ENCODE measurements at places on chromosomes 1 and 21.

DNA sequence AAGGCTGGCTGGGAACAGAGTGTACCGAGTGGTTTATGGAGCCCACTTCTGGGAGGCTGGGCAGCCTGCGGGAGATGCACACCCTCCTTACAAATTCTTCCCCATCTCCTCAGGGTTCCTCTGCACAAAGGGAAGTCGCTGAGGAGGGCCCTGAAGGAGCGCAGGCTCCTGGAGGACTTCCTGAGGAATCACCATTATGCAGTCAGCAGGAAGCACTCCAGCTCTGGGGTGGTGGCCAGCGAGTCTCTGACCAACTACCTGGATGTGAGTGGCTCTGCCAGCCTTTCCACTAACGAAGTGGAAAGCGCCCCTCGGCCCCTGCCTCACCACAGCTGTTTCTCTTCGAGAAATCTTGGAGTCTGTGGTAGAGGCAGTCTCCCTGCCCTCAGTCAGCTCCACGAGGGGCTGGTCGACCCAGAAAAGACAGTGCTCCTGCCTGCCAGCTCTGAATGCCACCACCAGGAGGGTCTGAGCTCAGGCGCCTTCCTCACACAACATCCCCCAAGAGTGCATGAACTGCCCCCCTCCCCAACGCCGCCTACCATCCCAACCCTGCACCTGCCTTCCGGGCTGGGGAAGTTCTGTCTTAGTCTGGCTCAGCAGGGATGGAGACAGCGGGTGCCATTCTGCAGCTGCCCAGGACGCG is 31.8 kb downstream of the PROK1 start:
- DNase-seq: no peak

DNA sequence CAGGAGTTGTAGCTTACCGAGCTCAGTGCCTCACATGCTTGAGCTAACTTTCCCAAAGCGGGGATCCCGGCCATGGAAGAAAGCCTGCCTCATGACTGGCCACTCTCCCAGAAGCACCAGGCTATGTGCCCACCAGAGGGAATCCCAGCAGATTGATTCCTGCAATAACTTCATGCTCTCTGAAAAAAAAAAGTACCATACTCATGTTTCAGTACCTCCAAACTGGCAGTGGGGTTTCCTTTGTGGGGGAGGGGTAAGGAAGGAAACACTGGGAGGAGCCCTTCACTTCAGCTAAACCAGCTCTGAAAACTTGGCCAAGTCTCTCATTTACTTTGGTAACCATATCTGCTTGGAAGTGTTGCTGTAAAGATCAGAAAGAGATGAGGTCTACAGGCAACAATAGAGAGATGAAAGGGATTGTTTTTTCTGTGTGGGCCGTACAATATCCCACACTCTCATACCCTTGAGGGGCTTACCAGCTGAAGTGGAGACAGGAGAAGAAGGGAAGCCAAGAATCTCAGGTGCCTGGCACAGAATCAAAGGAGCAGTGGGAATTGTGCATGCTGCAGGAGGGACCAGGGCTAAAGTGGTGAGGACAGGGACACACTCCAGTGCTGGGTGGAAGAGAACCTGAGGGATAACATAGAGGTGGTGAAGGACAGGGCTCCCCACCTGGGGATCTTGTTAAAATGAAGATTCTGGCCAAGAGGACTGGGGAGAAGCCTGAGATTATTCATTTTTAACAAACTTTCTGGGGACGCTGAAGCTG is 42.4 kb upstream of the TACSTD2 start:
- no peak for DNase-seq

DNA sequence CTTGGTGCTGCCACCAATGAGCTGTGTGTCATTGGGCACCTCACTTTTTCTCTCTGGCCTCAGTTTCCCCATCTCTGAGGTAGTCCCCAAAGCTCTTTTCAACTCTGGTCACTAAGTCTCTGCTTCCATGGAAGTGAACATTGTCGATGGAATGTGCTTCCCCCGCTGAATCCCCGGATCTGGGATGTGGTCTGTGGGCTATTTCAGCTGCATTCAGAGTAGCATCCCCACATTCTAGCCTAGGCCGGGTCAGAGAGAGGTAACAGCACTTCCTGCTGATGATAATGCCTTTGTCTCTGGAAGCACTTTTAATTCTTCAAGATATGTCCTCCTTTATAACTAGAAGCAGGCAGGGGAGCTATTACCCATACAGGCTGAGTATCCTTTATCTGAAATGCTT is 29.8 kb downstream of the RASSF5 start:
- no peak for DNase-seq

- DNase-seq: no peak
Measured at GRCh38 chr1:66500301-66500700, 33.7 kb upstream of the SGIP1 start.

- no peak for DNase-seq
Measured at GRCh38 chr1:13864760-13865159, 164.8 kb downstream of the PRDM2 start.

DNA sequence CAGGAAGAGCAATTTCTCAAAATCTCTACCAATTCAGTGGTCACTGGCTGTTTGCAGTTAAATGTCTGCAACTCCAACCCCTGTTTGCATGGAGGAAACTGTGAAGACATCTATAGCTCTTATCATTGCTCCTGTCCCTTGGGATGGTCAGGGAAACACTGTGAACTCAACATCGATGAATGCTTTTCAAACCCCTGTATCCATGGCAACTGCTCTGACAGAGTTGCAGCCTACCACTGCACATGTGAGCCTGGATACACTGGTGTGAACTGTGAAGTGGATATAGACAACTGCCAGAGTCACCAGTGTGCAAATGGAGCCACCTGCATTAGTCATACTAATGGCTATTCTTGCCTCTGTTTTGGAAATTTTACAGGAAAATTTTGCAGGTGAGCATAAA is 167.2 kb downstream of the CRB1 start:
- no peak for DNase-seq

GRCh38 chr1:76950306-76950705 is 83.0 kb downstream of the ST6GALNAC5 start:
- no peak for DNase-seq

- DNase-seq: no peak
Measured at GRCh38 chr1:111221276-111221632, 6.3 kb upstream of the CHI3L2 start.

DNA sequence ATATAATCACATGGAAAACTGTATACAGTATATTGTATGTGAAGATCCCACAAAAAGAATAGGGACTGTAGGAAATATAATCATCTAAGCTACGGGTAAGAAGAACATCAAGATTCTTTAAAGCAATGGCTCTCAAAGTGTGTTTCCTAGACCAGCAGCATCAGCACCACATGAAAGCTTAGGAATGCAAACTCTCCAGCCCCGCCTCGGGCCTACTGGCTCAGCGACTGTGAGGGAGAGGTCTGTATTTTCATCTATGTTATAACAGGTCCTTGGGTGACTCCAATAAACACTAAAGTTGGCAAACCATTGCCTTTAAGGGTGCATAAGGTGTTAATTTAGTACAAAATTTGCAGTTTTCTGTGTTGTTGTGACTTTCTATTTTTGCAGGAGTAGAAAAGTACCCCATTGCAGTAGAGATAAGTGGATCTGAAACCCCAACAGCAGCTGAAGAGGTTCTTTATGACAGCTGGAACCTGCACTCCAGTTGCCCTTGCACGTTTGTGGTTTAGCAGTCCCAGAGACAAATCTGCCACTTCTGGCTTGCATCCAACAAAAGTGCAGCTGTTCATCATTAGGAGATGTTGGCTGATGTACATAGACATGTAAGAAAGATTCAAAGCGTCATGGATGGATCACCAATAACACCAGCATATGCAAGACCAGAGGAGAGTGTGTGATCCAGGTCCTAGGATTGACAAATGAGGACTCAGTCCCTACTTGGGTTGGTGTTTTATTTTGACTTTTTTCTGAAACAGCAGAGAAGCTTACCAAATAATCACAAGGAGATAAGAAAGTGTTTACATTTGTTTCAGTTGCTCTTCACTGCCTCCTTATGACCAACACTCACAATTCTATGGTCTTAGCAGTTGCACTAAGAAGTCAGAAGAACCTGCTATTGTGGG is 15.9 kb upstream of the IFNAR1 start:
- DNase-seq: no peak

DNA sequence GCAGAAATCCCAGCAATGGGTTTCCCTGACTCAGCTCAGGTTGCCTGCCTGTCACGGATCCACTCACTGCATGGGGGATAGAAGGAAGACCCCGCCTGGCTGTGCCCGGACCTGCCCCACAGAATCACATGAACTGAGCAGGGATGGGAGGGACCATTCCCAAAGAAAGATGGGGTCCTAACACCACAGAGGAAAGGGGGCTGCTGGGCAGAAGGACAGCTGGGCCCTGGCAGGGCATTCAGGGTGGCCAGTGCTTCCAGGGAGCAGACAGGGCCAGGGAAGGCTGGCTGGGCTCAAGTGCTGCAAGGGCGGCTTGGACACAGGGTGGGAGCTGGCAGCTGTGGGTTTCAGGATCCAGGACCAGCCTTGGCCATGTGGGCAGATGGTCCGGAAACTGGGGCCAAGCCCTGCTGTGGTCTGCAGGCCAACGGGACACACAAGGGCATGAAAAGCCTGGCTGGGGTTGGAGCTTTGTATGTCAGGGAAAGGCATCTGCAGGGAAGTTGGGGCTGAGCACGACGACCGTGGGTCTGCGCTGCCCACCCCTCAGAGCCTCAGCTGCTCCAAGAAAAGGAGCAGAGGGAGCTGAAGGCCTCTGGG is 723.9 kb downstream of the PTPRU start:
- DNase-seq: no peak

DNA sequence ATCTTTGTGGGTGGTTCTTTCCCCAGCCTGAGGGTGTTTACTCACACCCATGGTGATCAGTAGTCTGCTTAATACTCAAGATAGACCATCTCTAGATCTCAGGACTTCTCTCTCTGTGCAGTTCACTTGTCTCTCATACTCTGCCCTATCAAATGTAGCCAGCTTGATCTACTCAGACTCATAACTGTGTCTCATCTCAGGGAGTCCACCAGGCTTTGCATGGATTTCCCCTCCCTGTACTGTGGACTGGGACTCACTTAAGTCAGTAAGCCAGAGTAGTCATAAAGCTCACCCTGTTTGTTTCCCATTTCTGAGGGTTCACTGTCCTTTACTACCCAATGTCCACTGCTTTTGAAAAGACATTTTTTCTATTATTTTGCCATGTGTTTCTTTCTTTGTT is 41.8 kb downstream of the LYPLAL1 start:
- DNase-seq: no peak

GRCh38 chr1:81231729-81232038 is 569.0 kb upstream of the ADGRL2 start:
- DNase-seq: no peak

- DNase-seq: no peak
Measured at GRCh38 chr1:228241259-228241658, 33.4 kb downstream of the OBSCN start.

- DNase-seq: no peak
Measured at GRCh38 chr1:215166886-215167285, 84.3 kb downstream of the KCNK2 start.

DNA sequence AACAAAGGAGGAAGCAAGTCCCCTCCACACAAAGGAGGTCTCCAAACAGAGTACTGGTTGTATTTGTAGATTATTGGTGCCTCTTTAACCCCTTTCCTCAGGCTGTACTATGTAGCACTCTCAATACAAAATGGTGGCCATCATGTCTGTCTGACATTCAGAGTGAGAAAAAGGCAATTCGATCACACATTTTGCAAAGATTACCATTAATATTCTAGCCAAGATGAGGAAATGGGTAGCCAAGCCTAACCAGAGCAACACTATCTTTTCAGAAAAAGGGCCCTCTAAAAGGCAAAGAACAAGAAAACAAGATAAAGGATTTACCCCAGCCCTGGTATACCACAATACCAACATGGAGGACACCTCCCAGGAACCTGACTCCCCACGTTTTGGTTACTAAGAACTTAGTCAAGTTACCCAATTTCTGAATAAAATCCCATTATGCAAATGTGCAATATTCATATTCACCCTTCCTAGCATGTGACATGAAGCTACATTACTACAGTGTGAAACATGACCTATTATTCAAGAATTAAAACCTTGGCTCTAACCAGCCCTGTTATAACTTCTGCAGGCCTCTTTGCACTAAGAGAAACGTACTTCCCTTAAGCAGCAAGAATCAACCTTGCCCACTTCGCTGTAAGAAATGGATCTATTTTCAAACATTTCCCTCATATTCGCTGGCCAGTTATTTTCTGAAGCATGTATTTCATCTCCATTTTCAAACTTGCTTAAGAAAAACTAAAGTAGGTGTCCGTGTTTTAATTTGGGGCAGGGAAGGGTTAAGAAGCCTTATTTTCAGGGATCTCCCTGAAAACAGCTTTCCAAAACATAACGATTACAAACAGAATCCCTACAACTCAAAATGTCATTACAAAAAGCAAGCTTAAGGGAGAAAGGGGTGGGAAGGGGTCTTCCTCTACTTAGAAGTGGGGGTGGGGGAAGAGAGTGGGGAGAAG is 2.1 kb downstream of the KDM5B start:
- DNase-seq: peak; percentile 56

DNA sequence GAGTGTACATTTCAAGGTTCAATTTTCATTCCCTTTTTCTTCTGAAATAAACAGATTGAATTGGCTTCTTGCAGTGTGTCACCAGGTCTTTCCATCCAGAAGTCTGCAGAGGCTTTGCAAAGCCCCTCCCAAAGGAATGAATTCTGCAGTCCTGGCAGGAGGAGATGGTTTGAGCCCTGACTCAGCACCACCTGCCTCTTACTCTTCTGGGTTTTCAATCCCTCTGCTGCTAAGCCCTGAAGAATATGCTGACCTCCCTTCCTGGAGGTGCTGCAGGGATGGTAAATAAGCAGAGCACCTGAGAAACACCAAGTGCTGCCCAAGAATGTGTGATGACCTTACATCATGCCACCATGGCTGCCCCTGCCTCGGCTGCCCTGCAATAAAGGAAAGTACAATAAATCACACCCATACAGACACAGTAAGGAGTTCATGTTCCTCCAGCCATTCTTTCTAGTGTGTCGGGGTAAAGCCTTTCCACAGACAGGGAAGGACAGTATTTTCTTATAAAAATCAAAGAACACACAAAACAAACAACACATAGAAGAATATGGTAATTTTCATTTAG is 209.2 kb downstream of the ZNF326 start:
- DNase-seq: no peak

DNA sequence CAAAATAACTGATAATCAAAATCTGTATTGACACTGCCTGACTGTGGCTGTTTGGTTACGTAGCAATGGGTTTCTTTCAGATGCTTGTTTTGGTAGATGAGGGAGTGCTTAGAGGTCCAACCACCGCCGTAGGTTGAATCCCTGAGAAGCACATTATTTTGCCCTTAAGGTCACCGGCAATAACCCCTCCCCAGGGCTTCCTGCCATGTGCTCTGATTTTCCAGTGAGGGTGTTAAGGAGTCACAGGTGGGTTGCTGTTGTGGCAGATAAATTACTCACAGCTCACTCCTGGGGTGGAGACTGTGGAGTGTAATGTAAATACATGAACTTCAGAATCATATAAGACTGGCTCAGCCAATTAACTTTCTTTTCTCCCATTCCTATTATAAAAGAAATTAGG is 81.5 kb upstream of the ZP4 start:
- no peak for DNase-seq
